Fibroblast of skin of right quadriceps (primary cell): ENCODE measurements at places on chromosomes 16 and 17.
A peak's percentile ranks its signal among the peaks of the same experiment; 100 is the strongest.

DNA sequence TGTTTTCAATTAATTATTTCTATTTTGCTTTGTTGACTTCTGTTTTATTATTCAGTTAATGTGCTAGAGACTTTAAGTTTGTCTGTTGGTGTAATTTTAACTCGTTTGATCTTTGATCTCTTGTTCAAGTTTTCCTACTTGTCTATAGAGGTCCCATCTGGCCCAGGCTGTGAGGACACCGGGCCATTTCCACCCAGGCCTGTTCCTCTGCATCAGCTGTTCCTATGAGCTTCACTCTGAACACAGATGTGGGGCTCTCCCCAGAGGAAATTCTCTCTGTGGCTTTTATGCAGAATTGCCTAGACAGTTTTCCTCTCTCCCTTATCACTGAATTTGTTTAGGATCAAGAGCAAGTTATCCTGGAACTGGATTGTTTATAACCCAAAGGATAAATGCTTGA, 44.7 kb downstream of the MYO18A start:
- DNase-seq: no peak

GRCh38 chr16:50011707-50012106, 13.3 kb upstream of the CNEP1R1 start:
- no peak for DNase-seq

GRCh38 chr17:45369421-45369820, 52.6 kb upstream of the MAP3K14 start:
- DNase-seq: no peak

GRCh38 chr17:64178011-64178825, 48.3 kb upstream of the ERN1 start:
- DNase-seq: peak; percentile 20

DNA sequence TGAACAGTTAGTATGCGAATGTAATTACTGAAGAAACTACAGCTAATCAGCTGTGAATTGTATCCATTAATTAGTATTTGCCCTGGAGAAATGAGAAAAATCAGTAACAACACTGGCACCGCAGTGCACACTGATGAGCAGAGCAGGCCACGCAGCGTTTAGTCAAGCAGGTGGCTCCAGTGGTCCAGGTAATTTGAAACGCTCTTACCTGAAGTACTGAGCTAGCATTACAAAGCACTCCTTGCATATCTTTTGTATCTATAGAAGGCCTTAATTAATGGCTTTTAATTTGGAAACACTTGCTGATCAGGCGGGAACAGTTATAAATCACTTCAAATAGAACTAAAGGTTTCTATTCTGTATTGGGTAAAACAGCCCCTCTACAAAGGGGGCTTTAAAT, 76.4 kb downstream of the TOX3 start:
- DNase-seq: no peak

GRCh38 chr16:78106686-78107085, 7.2 kb downstream of the WWOX start:
- DNase-seq: no peak

DNA sequence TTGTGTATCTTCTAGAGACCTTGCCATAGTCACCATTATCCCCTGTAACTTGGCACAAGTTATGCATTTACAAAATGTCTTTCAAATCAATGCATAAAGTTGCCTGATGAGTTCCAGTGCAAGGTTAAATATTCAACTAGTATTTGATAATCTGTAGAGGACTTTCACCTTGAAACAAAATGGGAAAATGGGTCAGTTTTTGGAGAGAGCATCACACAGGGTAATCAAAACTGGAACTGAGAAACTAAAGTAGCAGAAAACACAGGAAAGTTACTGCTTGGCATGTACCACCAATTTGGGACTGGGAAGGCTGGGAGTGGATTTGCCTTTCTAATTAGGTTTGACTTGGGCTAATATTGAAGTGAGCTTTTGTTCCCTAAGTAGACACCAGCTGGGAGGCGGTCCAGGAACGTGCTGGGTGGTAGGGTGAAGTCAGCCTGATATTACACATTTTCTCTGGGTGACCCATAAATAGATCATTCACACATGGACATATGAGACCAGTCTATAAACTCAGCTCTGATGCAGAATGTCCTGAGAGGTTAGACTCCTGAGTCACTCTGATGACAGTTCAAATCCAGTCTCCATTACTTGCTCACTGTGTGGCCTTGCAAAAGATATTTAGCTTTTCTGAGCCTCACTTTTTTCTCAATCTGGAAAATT, 152.3 kb downstream of the PCTP start:
- no peak for DNase-seq

- no peak for DNase-seq
Measured at GRCh38 chr16:27293343-27293742, 20.4 kb upstream of the IL4R start.

GRCh38 chr16:22942811-22943210, 128.8 kb downstream of the HS3ST2 start:
- DNase-seq: no peak

GRCh38 chr17:44268709-44269534, 987 bp upstream of the SLC4A1 start:
- DNase-seq: no peak

DNA sequence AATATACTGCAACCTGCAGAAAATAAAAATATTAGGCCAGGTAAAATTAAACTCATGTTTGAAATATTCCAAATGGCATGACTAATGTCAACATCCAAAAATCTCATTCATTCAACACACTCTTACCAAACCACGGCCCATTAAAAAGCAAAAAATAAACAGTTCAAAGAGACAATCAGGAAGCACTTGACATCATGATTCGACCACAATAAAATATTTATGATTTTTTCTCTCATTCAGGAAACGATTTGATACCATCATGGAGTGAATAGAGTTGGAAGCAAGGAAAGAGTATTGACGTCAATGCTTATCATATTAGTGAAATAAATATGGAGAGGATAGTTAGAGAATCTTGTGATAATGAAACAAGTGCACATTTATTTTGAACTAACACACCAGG, 354.1 kb downstream of the KCNJ2 start:
- no peak for DNase-seq

GRCh38 chr16:50309156-50309526, 42.8 kb downstream of the ADCY7 start:
- DNase-seq: no peak

DNA sequence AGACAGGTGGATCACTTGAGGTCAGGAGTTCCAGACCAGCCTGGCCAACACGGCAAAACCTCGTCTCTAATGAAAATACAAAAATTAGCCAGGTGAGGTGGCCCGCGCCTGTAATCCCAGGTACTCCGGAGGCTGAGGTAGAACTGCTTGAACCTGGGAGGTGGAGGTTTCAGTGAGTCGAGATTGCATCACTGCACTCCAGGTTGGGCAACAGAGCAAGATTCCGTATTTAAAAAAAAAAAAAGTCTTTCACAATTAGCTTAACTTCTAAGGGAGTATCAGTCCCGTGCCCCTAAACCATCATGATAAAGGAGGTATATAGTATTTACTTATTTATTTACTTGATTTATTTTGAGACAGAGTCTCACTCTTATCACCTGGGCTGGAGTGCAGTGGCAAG, 3.4 kb upstream of the MEFV start:
- DNase-seq: no peak

- DNase-seq: peak; percentile 81
Measured at GRCh38 chr17:75113798-75114551, 4.2 kb downstream of the ARMC7 start.

DNA sequence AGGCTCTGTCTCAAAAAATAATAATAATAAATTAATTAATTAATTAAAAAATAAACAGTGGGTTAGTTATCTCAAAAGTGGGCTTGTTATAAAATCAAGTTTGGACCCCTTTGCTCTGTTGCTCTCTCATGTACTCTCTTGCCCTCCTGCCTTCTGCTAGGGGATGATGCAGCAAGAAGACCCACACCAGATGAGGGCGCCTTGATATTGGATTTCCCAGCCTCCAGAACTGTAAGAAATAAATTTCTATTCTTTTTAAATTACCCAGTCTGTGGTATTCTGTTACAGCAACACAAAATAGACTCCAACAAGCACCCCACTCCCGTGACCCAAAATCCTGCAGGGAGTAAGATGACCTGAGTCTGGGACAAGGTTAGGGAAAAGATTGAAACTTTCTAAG, 2.1 kb upstream of the ZNF652 start:
- no peak for DNase-seq

DNA sequence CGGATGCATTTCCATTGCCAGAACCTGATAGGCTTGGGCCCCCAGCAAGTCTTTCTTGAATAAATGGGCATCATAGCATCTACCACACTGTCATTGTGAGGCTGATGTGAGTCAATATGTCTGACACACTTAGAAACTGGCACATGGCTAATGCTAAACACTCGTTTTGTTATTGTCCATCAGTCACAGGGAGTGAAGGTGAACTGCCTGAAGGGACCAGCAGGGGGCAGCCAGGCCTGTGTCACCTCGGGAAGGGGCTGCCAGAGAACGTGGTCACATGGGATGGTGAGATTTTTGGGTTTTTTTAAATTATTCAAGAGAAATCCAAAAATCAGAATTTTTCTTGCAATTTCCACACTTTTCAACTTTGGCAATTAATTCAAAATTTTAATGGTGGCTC, 831 bp upstream of the RCVRN start:
- no peak for DNase-seq

DNA sequence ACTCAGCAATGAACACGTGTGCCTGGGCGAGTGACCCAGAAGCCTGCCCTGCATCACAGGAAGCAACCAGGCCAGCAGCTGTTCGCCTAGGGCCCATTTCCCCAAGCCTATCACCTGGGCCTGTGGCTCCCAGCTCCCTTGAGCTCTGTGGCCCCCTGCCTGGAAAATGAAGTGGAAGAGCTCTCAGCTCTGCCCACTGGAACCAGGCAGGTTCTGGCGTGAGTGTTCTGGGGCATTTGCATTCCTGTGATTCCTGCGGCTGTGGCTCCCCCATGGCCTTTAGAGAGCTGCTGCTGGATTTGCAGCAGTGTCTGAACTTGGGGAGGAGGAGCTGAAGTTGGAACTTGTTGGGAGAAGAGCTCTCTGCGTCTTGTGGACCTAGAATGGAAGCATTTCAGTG, 22.8 kb downstream of the PGS1 start:
- no peak for DNase-seq

DNA sequence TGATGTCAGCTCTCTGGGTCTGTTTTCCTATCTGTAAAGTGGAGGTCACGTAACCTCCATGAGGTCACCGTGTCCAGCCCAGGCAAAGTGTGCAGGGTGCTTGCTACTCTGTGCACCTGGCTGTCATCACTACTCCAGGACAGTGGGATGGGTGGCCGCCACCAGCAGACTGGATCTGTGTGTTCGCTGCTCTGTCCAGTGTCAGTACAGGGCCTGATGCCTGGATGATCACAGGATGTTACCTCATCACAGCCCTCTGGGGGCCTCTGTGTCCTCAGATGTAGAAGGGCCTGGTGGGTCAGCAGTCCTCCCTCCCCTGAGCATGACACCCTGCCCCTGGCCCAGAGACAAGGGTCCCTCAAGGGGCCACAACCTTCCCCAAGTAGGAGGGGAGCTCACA, 80.0 kb downstream of the KCNJ18 start:
- DNase-seq: no peak

DNA sequence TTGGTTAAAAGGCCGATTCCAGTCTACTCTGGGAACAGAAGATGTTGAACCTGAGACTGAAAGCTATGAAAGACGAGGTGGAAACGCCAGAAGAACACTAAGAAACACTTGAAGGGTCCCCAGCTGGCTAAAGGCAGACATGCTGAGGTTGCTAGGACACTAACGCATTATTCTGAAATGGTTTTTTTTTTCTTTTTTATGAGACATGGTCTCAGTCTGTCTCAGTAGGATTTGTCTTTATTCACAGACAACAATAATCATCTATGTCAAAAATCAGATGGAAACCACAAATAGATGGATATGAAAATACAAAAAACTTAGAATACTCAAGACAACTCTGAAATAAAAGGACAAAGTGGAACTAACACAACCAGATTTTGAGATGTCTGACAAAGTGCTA, 35.0 kb upstream of the RASD1 start:
- DNase-seq: no peak

- no peak for DNase-seq
Measured at GRCh38 chr16:48432136-48432535, 46.9 kb upstream of the SIAH1 start.

- no peak for DNase-seq
Measured at GRCh38 chr16:57303021-57303909, 18.8 kb upstream of the PLLP start.

DNA sequence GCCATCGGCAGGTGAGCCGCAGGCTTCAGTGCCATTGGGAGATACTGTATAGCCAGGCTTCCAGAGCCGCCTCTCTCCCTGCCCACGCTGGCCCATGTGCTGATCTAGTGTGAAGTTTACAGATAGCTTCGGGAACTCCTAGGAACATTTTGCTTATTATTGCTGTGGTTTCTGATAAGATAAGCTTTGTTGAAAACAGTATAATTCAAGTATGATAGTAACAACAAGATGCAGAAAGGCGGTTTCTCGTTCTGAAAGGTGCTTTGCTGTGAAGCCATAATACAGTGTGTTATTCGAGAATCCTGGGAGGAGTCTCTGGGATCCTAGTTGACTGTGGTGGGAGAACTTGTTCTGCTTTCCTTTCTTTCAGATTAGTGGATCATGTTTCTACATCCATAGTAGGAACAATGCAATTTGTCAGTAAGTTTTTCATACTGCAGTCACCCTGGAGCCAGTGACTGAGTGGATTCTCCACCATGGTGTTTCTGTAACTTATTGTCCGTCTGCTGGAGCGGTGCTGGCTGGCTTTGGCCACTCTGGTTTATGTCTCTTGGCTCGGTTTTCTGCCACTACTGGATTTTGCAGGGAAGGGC, 31.5 kb downstream of the RAB11FIP3 start:
- DNase-seq: peak; percentile 9

DNA sequence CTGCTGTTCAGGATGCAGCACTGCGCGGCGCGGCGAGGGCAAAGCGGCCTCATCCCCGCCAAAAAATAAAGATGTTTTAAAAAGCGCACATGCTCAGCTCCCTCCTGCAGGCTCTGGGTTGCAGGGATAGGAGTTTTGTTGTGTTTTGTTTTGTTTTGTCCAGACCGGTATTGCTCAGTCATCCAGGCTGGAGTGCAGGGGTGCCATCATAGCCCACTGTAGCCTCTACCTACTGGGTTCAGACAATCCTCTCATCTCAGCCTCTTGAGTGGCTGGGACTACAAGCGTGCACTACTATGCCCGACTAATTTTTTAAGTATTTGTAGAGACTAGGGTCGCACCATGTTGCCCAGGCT, 636 bp downstream of the WWOX start:
- DNase-seq: no peak

DNA sequence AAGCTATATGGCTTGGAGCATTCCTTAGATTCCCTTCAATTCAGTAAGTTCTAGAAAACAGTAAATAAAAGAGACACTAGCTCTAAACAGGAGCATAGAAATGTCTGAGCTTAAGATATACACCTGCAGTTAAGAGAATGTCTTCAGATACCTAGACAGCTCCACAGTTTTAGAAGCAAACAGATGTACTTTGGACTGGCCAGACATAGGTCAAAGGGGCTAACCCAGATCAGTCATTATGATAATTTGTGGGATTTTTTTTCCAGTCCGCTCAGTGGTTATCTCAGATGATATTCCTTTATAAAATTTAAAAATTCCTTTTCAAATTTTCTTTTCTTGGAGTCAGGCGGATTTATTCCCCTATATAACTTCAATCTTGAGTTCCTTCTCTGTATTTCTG, 65.8 kb upstream of the RASL10B start:
- DNase-seq: no peak

GRCh38 chr16:53341792-53342191, 92.5 kb upstream of the RBL2 start:
- DNase-seq: no peak

- DNase-seq: no peak
Measured at GRCh38 chr17:20232611-20233010, 223.5 kb downstream of the SPECC1 start.

- DNase-seq: no peak
Measured at GRCh38 chr17:33802349-33803198, 452.5 kb upstream of the CCL2 start.
